ENCODE measurements at places on chromosomes 11 and 22.

DNA sequence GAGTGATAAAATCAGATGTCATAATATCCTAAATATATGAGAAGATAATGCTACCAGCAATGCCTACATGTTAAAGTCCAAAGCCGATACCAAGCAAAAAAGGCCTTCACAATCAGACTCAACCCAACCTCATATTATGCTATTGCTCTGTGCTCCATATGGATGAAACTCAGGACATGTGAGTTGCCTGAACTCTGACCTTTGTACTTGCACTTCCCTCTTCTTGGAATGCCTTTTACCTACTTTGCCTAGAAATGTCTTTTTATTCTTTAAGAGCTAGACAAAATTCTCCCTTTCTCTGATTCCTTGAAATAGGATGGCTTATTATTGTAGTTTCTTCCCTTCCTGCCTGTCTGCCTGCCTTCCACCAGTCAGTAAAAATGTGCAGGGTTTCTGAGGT is 954.7 kb upstream of the CCDC90B start:
- DNase-seq, result no peak

DNA sequence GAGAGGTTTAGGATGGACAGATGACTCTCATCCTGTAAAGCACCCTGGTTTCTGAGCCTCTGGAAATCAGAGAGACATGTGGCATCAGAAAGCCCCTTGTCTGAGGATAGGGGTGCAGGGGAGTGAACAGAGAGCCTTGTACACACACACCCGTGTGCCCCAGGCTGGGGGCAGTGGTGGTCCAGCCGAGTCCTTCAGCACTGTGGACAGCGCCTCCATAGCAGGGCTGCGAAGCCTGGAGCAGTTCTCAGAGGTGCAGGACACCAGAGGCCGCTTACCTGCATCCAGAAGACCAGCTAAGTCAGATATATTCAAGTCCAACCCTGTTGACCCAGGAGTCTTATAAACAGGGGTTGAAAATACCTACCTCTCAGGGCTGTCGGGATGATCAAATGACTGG is 11.5 kb upstream of the IGSF9B start:
- DNase-seq, result no peak

DNA sequence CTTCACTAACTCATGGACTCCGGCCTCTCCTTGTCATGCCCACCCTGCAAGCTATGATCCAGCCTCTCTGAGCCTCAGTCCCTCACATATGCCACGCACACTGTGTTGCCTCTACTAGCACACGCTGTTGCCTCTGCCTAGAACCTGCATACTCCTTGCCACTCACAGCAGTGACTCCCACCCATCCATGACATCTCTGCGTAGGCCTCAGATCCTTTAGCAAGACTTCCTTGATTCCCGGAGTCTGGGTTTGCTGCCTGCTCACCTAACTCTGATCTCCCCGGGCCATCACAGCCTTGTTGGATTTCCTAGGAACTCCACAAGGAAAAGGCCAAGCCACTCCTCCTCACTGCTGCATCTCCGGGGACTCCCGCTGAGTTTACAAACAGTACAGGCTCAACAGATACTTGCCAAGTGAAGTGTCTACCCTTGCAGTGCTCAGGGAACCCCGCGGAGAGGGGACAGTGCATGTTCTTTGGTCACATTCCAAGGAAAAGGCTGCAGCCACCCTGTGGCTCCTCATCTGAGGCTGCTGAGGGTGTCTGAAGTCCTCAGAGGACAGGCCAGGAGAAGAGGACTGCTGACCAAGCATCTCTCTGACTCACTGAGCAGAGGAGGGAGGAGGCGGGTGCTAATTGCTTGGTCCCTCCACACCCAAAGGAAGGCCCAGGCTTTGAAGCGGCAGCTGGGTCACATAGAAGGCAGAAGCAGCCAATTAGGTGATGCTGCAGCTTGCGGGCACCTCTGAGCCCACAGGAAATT is 42.4 kb upstream of the NAV2 start:
- DNase-seq, result no peak

DNA sequence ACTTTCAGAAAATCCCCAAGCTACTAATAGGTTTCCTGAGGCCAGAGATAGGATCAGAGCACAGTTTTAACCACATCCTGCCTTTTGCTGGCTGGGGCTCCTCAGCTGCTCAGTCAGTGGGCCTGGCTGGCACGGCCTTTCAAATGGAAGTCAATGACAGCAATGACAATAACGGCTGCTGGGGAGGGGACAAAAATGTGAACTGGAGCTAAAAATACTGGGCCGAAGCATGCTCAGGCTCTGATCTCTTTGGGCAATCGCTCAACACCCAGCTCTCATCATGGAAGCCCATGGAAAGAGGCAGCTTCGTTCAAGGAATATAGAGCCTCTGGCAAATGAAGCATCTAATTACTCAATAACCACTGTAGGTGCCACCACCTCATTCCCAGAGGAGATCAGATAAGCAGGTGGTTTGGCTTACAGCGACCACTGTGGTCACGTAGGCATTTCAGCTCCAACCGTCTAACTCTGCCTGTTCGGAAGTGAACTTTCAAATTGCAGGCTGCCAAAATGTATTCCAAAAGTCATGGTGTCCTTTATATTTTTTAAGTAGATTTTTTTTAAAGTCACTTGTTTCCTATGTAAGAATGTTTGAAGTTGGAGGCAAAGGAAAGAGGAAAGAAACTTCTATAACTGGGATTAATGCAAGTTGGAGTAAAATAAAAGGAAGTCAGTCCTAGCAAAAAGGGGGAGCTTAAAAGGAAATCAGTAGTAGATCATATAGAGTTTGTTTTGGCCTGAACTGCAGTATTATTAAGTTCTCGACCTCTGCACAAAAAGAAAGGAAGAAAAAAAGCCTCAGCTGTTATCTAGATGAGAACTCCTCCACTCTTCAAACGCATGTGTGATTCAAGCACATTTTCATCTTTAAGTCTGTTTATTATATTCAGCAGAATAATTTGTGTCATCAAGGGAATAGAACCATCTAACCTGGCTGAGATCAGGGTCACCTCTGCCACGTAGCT is 14.1 kb downstream of the WT1 start:
- no peak for DNase-seq

- no peak for DNase-seq
Observed at GRCh38 chr11:63564056-63564774, 1.0 kb upstream of the PLAAT2 start.

DNA sequence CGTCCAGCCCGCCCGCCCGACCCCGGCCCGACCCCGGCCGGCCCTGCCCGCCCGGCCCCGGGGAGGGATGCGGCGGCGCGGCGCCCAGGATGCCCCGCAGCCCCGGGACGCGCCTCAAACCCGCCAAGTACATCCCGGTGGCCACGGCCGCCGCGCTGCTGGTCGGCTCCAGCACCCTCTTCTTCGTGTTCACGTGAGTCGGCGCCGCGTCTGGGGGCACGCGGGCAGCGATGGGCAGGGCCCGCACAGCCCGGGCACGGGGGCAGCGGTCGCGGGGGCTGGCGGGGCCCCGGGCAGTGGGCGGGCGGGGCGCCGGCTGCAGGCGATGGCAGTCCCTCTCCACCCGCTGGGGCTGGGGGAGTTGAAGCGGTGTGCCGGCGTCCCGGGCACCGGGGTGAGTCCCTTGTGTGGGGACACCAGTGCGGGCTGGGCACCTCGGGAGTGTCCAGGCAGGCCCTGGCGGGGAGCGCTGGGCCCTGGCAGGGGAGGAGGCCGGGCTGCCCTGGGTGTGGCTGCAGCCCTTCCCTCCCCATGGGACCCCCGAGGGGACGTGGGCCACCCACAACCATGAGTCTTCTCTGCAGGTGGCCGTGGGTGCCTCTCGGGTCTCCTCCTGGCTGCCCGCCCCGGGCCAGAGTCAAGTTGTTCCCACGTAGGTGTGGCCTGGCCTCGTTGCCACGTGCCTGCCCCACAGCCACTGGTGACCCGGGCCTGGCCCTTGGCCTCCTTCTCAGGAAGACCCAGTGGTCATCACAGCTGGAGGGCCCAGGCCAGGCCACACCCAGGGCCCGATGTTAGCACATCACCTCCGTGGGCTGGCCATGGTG is 468 bp downstream of the ZDHHC8 start:
- no peak for DNase-seq

- DNase-seq, result no peak
Observed at GRCh38 chr11:94558932-94559331, 8.2 kb upstream of the PIWIL4 start.

- no peak for DNase-seq
Observed at GRCh38 chr22:20089226-20089976, 9.4 kb downstream of the DGCR8 start.

GRCh38 chr22:26435327-26436093 is 6.5 kb downstream of the ASPHD2 start:
- DNase-seq, result no peak

DNA sequence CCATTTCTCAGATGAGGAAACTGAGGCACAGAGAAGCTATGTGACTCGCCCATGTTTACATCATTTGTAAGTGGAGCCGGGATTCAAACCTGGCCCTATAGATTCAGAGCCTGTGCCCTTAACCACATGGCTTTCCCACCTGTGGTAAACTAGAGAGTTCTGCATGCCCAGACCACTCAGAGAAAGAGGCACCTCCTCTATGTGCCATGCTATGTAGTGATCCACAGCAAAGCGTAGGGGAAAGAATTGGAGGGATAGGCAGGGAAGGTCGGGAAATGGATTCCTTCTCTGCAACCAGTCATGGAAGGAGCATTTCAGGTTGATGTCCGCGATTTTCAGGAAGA is 15.4 kb upstream of the POU2AF2 start:
- no peak for DNase-seq

GRCh38 chr11:121321614-121322243 is 29.2 kb downstream of the SC5D start:
- DNase-seq, result no peak

- DNase-seq, result no peak
Observed at GRCh38 chr11:27239305-27239942, 123.6 kb downstream of the CCDC34 start.

DNA sequence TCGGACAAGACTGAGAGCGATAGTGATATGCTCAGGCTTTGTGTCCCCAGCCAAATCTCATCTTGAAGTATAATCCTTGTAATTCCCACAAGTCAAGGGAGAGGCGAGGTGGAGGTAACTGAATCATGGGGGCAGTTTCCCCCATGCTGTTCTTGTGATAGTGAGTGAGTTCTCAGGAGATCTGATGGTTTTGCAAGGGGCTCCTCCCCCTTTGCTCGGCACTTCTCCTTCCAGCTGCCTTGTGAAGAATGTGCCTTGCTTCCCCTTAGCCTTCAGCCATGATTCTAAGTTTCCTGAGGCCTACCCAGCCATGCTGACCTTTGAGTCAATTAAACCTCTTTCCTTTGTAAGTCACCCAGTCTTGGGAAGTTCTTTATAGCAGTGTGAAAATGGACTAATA is 7.5 kb upstream of the FOLR2 start:
- no peak for DNase-seq

- no peak for DNase-seq
Observed at GRCh38 chr22:35894937-35895708, 133.5 kb downstream of the RBFOX2 start.

GRCh38 chr11:95242091-95242844 is 11.3 kb upstream of the SESN3 start:
- no peak for DNase-seq

- DNase-seq, result peak; percentile 61
Observed at GRCh38 chr11:65329944-65330403, 3.7 kb upstream of the DPF2 start.
